ENCODE measurements at places on chromosomes 1 and 21. TPM values are rescaled to one million over a fixed set of nuclear protein-coding genes. Genes with fewer than 3 reads are reported as not detected.

DNA sequence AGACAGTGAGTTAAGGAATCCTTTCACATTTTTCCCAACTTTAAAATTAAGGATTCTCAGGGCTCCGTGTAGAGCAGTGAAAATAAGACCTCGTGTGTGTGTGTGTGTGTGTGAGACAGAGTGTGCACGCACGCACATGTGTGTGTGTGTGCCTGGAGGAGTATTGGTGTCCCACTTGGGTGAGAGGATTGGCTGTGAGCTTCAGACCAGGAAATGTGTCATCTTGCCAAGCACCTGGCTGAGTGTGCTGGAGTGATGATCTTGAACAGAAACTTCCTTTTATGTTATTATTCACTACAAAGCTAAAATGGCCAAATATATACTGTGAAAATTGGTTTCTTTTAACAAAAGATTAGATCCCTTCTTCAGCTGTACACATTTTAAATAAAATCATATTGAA, 35.2 kb upstream of the NTPCR start:
- no peak for DNase-seq

- no peak for DNase-seq
Measured at GRCh38 chr21:36692835-36693488, 6.0 kb upstream of the SIM2 start.

The IGSF21 gene
- not detected for polyA plus RNA-seq

GRCh38 chr1:39488793-39489566, 2.5 kb upstream of the BMP8A start:
- DNase-seq = no peak

GRCh38 chr1:87403061-87403820, 74.6 kb downstream of the LMO4 start:
- no peak for DNase-seq

DNA sequence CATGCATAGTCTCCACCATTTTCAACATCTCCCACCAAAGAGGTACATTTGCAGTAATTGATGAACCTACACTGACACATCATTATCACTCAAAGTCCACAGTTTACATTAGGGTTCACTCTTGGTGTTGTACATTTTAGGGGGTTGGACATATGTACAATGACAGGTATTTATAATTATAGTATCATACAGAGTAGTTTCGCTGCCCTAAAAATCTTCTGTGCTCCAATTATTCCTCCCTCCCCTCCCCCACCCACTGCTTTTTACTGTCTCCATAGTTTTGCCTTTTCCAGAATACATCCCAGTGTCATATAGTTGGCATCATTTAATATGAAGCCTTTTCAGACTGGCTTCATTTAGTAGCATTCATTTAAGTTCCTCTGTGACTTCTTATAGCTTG, 13.6 kb downstream of the COA7 start:
- no peak for DNase-seq

- DNase-seq = peak; percentile 88
Measured at GRCh38 chr1:203504400-203505250, 10.7 kb downstream of the OPTC start.

DNA sequence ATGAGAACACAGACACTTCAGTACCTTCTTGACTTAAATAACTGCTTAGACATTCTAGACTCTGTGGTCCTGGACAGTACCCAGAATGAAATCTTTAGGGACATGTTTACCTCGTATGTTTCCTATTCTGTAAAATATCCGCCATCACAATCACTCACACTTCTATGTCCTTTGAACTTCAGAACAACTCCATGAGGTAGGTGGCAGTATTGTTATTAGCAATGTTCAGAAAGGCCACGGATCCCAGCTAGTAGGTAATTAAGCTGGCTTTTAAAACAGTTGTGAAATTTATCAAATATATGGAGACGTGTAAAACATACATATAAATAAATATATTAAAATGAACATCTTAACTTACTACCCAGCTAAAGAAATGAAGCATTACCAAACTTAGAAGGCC, 83.4 kb downstream of the CACHD1 start:
- DNase-seq = no peak

GRCh38 chr1:208724079-208724478, 479.9 kb upstream of the PLXNA2 start:
- DNase-seq = no peak

The TNNI3K gene
- polyA plus RNA-seq = 0.40 TPM

DNA sequence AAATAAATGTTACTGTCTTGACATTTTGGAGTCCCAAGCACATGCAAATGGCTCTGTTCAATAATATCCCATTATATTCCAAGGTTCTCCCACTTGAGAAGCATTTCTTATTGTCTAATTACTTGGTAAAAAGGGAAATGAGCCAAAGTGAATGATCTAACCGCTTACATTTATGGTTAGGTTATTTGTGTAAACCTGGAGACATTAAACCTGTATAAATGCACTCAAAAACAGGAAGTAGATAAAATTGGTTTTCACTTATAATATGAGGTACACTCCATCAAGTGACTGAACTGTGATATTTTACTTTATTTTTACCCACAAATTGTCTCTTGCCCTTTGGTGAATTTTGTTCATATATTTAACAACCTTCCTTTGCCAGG, 26.8 kb downstream of the KIF1B start:
- DNase-seq = no peak

GRCh38 chr1:115567431-115567830, 74.3 kb upstream of the VANGL1 start:
- DNase-seq = no peak

The PIGM gene
- polyA plus RNA-seq = 4.0 TPM

DNA sequence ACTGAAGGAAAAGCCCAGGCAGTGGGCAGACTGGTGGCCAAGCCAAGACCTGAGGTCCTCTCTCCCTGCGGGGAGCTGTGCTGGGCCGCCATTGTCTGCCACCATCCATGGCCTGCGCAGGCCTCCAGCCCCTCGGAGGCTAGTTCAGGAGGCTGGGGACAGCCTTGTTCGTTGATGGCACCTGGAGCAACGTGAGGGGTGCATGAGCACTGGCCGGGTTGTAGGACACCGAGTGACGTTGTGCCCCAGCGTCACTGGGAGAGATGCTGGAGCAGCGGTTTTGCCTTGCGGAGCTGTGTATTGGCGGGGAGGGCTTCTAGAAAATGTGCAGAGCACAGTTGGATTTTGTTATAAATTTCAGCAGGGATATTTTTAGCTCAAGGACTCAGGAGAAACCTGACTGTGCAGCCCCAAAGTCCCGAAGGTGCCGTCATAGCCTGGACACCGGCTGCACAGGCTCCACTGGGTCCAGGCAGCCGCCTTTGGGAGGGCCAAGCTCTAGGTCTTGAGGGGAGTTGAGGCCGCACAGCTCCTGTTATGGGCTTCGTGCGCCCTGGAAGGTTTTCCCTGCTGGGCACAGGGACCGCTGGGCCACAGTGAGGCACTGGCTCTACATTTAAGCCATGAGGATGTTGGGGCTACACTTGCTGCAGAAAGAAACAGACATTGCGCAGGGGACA, 48.2 kb upstream of the ADARB1 start:
- no peak for DNase-seq

DNA sequence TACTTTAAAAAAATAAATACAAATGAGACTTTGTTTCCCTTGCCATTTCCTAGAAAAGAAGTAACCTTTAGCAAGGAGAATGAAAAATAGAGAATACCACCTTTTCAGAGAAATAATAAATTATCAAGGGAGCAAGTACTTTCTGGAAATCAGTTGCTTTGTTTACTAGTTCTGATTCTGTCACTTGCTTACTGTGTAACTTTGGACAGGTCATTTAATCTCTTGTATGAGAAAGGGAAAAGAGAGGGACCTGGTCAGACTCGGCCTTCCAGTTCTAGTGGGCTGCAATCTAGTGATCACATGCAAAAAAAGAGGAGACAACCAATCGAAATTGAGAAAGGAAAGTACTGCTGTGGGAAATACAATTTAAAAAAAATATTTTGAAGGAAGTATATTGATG, 34.2 kb downstream of the KCTD3 start:
- DNase-seq = no peak

DNA sequence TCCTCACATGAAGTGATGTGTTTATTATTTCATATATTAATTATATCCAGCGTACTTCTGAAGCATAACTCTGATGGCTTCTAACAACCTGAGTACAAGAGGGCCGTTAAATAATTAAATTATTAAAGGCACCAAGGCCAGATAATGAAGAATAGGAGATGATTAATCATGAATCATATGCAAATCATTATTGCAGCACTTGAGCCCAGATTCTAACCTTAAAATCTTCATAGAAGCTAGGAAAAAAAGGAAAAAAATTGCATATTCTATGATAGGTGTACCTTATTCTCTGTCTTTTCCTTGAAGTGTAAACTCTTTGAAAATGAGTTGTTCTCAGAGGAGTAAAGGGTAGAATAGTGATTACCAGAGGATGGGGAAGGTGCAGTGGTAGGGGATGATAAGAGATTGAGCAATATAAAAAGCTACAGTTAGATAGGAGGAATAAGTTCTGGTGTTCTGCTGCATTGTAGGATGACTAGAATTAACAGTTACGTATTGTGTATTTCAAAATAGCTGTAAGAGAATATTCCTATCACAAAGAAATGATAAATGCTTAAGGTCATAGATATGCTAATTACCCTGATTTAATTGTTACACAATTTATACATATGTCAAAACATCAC, 51.1 kb downstream of the SWT1 start:
- DNase-seq = no peak

DNA sequence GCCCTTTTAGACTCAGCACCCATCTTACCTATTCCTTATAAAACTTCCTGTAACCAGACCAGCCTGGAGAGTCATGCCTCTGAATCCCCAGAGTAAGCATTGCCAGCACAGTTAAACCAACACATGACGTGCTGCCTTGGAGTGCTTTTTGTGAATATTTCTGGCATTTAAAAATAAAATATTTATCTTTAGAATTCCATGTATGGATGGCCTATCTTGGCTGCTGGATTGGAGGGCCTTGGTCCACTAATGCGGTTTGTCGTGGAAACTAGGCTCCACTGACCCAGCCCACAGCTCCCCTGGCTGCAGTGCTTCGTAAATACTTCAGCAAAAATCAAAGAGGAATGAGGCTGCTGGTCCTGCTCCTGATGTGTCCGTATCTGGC, 17.5 kb downstream of the MTARC1 start:
- DNase-seq = no peak

The TSTD1 gene
- polyA plus RNA-seq = 0.27 TPM

- peak; percentile 84 for DNase-seq
Measured at GRCh38 chr1:39973503-39974135, 18.7 kb downstream of the MFSD2A start.

DNA sequence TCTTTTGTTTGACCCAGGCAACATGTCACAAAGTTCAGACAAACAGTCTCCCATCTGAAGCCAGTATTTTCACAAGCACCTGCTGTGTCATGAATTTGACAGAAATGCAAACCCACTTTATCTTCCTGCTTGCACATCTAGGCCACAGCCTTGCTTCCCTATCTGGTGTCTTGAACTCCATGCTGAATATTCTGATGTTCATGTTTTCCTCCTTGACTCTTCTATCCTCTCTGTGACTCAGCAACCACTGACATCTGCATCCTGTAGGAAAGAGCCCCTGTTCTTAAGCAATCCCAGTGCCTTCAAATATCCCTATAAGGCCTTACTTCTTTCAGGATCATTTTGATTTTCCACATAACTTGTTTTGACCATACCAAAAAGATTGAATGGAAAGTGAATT, 6.5 kb downstream of the CD55 start:
- DNase-seq = no peak

The OR2T35 gene
- not detected for polyA plus RNA-seq
